ENCODE measurements at places on chromosomes 7 and 10.

- no peak for DNase-seq
Observed at GRCh38 chr7:92766461-92767003, 69.8 kb downstream of the CDK6 start.

DNA sequence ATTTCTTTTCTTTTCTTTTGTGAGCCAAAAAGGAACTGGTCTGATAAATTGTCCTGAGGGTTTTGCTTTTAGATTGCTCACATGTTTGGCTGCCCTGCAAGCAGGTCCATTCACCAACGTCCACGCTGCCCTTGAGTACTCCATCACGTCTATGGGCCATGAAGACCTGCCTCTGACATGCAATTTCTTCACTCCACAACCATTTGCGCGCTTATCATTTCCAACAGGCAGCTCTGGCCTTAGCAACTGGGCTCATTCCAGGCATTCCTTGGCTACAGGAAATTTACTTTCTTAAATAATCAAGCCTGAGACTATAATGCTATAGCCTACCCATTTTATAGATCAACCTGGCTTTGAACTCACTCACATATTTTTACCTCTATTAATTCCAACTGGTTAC is 408.3 kb upstream of the C7orf33 start:
- DNase-seq: no peak

GRCh38 chr10:79078367-79079053 is 9.7 kb downstream of the ZMIZ1 start:
- DNase-seq: no peak

- DNase-seq: no peak
Observed at GRCh38 chr7:120987280-120987679, 1.2 kb upstream of the CPED1 start.

- peak; percentile 10 for DNase-seq
Observed at GRCh38 chr7:114922652-114923402, 933 bp downstream of the MDFIC start.

- no peak for DNase-seq
Observed at GRCh38 chr7:101612885-101613515, 16.1 kb downstream of the MYL10 start.

- no peak for DNase-seq
Observed at GRCh38 chr10:21634599-21635365, 100.8 kb downstream of the MLLT10 start.

DNA sequence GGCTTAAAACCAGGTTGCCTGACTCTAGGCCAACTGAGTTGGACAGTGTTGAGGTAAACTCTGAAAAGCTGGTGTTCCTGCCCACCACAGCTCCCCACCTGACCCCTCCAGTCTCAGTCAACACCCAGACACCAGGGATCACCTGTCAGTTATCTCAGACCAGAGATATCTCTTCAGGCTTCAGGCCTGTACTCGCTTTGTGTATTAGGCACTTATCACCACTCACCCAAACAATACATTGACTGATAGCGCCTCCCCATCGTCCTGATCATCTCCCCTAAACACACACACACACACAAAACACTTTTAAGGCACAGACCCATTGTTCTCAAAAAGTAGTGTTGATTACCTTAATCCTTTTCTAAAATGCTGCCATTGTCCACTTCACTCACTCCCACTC is 111.5 kb downstream of the PLCE1 start:
- no peak for DNase-seq

DNA sequence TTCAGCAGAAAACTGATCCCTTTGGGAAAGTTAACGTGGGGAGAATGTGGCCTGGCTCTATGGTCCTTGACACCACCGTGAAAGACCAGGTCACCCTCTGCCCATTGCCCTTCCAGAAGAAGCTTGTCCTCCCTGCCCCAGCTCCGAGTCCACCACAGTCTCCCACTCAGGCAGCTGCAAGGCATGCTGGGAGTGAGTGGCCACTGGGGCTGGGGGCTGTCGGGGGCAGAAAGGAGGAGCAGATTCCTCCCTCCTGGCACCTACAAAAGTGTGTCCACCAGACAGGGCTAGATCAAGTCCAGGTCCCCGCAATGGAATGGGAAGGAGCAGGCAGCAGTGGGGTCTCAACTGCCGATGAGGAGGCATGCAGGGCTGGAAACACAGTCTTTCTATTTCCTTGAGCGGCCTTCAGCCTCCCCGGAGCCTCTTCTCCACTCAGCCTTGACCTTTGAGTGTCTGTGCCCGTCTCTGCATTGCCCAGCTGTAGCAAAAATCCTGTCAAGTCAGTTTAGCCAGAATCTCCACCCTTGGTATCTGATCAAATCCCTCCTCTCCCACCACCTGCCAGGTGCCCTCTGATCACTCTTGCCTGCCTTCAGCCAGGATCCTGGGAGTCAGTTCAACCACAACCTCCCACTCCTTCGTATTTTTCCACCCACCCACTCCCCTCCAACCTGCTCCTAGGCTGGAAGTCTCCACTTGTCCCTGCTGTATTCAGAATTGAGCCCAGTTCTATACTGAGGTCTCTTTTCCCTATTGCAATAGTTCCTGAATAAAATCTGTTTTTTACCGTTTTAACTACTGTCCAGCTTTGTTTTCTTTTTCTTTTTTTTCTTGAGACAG is 6.9 kb upstream of the ZNF316 start:
- no peak for DNase-seq

- DNase-seq: no peak
Observed at GRCh38 chr10:114915294-114915693, 22.7 kb upstream of the TRUB1 start.

- DNase-seq: no peak
Observed at GRCh38 chr7:87116315-87116714, 35.9 kb upstream of the DMTF1 start.

GRCh38 chr10:30387646-30388243 is 38.7 kb upstream of the MTPAP start:
- DNase-seq: no peak

DNA sequence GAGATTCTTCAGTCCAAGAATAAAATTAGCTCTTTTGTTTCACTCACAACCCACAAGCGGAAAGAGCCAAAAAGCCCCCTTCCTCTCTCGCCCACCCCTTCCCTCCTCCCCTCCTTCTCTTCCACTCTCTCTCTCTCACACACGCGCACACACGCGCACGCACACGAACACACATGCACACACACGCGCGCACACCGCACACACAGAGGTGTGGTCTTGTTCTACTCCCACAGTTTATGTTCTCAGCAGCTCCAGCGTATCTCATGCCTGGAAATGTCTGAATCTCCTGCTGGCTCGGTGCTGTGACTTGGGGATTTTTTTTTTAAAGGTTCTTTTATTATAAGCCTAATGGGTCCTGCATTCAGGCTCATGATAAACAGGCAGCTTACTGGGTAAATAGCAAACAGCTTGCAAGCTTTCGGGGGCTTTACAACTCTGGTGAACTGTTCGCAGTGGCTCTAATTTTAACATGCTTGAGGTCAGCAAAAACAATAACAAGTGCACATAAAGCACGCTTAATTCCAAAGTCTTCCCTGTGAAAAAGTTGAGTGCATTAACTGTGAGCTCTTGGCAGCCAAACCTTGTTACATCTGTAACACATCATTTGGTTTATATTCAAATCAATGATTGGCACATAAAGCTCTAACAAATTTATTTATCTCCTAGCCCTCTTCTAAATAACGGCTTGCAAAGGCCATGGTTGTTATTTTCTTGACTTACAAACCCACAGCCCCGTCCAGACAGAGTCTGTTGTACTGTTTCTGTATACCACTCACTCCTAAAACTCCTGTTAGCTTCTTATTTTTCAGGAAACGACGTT is 424.1 kb upstream of the MGMT start:
- DNase-seq: no peak

- DNase-seq: no peak
Observed at GRCh38 chr10:102580230-102580629, 64.0 kb upstream of the TRIM8 start.

DNA sequence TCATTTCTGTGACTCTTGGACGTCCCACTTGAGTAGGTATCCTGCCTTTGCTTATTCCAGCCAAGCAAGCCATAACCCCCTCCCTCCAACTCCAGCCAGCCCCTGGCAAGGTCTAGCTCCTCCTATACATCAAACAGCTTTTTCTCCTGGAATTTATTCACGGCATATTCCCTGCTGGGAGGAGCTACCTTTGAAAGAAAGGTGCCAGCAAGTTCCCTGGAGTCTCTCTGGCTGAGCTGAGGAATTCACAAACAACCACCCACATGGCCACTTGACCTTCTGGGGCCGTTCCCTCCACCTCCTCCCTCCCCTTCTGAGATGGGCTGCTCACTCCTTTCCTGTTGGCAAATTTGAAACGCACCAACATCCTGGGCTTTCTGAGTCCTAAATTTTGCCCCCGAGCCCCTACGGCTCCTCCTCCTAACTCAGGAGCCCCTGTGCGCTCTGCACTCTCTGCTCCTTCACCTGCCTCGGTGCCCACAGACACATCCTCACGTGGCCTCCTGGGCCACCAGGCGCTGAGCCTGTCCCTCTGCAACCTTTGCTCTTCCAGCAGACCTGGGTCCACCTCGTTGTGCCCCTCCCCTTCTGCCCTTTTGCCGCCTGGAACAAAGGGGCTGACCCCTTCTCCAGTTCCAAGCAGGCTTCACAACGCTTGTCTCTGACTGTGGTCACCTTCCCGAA is 48.0 kb downstream of the HSPA12A start:
- DNase-seq: no peak

DNA sequence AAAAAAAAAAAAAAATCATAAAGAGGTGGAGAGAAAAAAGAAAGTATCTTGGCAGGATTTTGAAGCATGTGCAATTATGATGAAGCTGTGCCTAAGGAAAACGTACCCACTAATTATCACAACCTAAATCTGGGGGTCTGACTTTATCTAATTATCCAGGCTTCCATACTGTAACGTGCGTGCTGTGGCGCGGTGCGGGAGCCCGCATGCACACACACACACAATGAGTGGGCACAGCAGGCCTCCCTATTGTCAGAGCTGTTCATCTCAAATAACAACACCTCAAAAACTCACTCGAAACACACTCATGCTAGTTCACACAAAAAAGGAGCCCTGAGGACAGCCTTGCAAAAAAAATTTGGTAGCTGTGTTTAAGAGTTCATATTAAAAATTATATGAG is 31.9 kb downstream of the BEND7 start:
- no peak for DNase-seq

DNA sequence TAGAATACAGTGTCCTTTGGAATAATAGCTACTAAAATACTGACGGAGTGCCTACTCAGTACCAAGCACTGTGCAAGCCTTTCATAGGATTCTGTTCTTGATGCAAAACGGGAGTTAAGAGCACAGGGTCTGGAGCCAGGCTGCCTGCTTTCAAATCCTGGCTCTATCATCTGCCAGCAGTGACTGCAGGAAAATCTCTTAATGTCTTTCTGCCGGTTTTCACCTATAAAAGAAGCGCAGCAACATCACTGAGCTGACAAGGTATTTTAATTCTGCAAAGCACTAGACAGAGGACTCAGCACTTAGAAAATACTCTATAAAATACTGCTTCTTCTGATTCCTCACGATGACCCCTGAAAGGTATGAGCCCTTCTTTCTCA is 659 bp downstream of the FIGNL1 start:
- DNase-seq: no peak

DNA sequence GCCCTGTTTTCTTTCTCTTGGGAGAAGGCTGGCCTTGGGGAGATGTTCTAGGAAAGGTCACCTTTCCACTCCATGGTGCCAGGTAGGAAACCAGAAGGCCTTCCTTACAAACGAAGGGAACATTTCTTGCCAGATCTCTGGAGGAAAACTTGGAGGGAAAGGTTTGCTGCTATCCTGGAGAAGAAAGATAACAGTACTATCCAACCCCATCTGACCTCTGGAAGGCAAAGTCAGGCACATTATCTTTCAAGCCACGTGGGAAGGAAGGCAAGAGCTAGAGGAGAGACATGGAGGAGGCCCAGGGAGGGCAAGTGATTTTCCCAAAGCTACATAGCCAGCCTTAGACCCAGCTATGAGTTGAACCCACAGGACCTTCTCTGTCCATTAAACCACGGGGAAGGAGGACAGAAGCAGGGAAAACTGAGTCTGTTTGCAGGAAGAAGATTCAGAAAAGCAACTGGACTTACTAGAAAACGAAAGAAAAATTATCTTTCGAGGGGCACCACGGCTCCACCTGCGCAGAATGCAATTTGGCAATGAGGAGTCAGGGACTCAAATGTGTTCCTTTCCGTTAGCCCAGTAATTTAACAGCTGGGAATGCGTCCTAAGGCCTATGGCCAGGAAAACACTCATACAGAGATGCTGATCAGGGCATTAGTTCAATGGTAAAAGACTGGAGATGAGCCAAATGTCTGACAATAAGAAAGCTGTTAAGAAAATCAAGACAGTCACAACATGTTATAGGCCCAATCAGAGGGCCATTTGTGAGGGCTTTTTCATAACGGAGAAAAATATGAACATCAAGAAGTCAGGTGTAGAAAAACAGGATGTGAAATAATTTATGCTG is 32.0 kb upstream of the PSAP start:
- DNase-seq: no peak

DNA sequence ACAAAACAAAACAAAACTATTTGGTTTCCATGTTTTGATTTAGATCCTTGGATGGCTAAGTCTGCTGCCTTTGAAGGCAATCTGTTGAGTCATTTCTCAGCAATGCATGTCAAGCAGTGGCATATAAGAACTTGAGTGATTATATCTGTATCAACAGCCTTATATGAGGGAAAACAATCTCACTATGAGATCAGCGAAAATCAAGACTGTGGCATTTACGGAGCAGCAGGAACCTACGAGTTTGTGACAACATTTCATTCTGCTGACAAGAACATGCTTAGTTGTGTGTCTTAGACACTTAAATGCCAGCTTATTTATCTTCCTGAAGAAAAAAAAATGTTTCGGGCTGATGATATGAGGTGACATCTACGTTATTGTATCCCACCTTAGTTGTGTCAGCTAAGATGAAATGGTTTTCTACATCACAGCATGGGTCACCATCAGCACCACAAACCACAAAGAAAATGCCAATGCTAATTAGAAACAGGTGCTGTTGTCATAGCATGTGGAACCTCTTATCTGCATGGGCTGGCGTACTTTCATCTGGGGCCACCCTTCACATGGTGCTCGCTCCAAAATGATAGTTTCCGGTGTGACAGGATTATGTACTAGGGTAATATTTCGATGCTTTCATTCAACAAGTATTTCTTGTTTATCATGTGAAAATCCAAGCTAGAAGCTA is 1085.5 kb downstream of the SORCS1 start:
- DNase-seq: no peak

- no peak for DNase-seq
Observed at GRCh38 chr10:51231754-51232153, 157.5 kb downstream of the PRKG1 start.

GRCh38 chr7:19619122-19619521 is 89.7 kb downstream of the POLR1F start:
- no peak for DNase-seq
